ENCODE measurements at places on chromosomes 2 and 18.

DNA sequence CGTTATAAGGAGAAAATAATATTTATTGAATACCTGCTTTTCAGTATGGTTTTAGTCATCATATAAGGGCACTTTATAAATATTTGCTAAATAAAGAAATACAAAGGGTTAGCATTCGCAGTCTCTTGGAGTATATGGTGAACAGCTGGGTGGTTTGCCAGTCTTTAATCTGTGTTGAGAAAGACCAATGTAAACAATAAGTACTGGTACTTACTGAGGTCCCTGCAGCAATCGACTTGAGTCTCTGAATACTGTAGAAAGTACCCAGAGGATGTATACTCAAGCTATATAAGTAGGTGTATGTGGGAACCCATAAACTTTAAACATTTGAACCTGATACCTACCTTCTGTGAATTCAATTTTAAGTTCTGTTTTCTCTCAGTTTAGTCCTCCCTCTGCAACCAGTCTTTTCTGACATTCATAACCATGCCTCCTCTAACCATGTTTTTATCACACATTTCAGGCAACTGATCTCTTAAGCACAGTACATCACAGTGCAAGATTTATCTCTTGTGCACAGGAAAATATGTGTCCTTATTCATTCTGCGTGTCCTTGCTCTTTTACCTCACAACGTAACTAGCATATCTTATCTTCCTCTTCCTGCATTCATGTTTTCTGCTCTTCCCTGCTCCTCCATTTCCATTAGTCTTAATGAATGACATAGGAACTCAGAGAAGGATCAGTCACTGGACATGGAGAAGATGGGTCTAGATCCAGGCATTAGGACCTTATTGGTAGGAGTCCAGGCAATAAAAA, 21.7 kb downstream of the C18orf63 start:
- DNase-seq: no peak

DNA sequence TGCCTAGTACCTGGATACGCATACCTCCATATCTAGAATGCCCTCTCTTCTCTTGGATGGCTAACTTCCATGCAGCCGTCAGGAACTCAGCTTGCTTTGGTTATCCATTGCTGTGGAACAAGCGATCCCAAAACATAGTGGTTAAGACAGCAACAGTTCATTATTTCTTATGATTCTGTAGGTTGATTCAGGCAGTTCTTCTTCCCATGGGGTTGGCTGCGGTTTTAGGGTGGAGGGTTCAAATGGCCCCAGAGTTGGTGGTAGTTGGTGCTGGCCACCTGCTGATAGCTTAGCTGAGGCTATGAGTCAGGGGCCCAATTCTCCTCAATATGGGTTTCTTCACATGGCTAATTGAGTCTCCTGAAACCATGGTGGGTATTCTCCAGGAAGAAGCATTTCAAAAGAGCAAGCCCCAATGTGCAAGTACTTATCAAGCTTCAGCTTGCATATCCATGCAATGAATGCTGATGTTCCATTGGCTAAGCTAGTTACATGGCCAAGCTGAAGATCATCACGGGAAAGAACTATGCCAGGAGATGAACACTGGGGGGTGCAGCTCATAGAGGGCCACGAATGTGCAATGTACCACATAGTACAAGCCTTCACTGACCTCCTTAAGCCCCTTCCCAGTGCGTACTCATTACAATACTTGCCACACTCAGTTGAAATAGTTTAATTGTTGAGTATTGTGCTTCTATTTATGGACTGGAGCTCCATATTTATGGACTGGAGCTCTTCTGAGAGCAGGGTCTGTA, 10.0 kb upstream of the RHOB start:
- no peak for DNase-seq

DNA sequence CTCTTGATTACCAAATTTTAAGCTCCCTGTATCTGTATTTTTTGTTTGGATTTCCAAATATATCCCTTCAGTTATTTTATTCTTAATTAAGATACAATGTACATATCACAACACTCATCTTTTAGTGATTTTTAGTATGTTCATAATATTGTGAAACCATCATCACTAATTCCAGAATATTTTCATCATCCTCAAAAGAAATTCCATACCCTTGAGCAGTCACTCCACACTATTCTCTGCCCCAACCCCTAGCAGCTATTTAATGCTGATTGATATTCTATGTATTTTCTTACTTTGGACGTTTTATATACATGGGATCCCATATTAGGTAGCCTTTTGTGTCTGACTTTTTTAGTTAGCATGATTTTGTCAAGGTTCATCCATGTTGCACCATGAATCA, 127.4 kb upstream of the SLC8A1 start:
- DNase-seq: no peak

GRCh38 chr2:134362740-134363139, 108.9 kb downstream of the MGAT5 start:
- DNase-seq: no peak

DNA sequence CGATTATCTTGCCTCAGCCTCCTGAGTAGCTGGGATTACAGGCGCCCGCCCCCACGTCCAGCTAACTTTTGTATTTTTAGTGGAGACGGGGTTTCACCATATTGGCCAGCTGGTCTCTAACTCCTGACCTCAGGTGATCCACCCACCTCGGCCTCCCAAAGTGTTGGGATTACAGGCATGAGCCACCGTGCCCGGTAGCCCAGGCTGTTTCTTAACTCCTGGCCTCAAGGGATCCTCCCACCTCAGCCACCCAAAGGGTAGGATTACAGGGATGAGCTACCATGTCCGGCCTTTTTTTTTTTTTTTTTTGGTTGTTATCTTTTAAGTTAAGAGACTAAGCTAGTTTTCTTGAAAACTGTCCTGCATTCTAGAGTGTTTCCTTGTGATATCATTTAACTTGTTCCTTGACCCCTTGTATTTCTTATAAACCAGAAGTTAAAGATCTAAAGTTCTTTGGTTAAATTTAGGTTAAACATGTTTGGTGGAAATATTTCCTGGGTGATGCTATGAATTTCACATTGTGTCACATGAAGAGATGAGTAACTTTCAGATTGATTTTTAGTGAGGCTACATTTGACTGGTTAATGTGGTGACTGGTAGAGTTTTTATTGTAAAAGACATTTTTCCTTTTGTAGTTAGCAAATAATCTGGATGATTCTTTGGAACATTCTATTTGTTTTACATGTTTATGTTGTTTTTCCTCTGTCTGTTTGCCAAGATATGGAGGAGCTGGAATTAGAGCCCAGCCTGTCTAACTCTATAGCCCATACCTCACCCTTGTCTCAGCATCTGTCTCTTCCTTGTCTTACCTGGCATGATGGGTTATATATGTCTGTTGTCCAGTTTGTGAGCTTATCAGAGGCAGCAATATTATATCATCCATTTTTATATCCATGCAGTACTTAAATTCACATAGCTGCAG, 5.2 kb downstream of the NCAPH start:
- DNase-seq: no peak

- DNase-seq: peak; percentile 42
These were observed 19.4 kb downstream of the DOK1 start for GRCh38 chr2:74573747-74574562.

DNA sequence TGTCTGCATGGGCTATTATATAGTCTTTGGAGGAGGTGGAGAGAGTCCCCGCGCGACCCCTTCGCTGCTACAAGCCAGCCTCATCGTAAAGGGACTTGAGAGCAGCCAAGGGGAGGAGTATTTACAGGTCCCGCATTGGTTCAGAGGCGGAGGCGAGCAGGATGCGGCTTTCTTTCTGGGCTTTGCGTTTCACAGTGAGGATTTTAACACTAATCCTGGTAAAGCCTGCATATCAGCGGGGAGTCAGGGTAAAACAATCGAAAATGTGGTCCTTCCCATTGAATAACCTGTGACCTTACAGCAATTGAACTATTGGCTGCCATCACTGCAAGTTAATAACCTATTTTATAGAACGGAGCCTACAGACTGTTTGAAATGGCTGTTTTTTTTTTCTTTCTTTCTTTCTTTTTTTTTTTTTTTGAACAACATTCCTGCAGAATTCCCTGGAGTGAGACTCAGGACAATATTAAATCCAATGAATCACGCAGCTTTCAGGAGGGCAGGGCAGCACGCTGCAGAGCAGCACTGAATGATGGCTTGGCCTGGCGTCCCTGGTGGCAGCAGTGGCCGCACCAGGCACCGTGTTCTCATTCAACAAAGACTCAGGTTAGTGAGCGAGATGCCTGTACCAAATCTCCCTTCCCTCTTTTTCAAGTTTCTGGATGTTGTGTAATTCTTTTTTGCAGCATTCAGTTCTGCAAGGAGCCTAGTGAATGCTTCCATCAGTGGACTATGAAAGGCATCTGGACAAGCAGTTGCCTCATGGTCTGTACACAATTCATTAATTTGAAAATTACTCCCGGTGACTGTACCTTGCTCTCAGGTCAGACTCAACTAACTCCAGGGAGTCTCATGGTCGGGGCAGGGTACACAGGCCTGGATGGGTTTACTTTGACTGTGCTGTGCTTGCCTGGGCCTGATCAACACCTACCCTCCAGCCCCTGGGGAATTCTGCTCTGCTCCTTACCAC, 19.8 kb downstream of the SMIM21 start:
- DNase-seq: no peak

DNA sequence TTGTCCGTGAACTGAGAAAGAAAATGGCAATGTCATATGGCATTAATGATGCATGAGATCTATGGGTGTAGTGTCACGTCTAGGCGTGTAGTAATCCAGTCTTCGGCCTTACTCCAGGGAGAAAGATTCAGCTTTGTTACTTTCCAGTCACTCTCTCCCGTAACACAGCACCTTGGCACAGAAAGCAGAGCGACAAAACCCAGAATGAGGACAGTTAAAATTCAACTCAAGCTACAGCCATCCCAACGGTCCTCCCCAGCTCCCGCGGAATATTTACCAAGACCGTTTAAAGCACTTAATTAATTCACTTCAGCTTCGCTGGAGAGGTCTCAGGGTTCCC, 797 bp upstream of the CRIM1 start:
- no peak for DNase-seq

DNA sequence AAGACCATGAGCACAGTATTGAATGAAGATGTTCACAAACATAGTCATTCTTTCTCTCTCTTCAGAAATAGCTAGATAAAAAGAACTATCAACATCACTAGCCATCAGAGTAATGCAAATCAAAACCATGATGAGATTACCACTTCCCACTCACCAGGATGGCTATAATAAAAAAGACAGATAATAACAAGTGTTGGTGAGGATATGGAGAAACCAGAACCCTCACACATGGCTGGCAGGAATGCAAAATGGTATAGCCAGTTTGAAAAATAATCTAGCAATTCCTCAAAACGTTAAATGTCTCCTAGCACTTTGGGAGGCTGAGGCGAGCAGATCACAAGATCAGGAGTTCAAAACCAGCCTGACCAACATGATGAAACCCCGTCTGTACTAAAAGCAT, 31.3 kb upstream of the PPP1CB start:
- DNase-seq: no peak

- DNase-seq: no peak
These were observed 15.1 kb upstream of the RHOB start for GRCh38 chr2:20431772-20432171.

DNA sequence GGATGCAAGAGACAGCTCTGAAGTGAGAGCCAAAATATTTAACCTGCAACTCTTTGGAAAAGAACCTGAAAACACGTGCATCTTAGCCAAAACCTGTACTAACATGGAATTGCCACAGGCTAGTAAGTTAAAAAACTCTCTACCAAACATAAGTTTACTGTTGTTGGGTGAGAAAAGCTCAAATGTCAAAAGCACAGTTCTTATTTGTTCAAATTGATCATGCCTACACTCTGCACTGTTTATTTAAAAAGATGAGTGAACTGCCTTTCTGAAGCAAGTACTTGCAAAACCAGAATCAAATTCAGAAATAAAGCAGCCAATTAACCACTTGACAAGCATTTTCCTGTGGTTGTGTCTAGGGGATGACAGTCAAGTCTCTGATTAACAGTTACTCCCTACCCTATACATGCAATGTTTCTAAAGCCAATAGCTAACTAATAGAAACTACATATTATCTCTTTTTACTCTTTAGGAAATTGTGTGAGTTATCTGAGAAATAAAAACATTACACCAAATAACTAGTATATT, 5.6 kb downstream of the IKZF2 start:
- DNase-seq: no peak

Data from CD4-positive, alpha-beta T cell treated with Interleukin-21 for 1 hour (primary cell).